GM04504 (cell line): ENCODE measurements at places on chromosomes 2 and 18.

DNA sequence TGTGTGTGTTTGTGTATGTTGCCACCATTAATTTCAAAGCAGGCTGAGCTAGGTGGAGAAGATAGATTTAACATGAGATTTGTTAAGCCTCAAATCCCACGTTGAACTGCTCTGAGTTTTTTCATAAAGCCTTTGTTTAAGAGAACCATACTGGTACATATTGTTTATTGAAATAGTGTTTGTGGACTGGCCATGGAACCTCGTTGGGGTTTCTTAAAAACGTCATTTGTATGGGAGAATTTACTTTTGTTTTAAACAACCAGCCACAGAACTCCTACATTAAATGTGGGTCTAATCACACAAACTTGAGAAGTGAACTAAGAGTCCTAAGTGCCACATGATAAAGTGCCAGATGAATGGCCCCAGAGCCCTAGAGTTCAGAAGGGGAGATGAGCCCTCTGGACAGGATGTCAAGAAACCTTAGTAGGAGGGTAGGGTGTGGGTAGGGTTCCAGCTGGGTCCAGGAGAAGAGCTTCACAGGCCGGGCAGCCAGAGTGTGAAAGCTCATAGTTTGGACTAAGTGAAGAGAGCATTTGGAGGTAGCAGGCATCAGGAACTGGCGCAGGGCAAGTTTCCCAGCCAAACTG lies 120.6 kb upstream of the EML6 start:
- no peak for DNase-seq

DNA sequence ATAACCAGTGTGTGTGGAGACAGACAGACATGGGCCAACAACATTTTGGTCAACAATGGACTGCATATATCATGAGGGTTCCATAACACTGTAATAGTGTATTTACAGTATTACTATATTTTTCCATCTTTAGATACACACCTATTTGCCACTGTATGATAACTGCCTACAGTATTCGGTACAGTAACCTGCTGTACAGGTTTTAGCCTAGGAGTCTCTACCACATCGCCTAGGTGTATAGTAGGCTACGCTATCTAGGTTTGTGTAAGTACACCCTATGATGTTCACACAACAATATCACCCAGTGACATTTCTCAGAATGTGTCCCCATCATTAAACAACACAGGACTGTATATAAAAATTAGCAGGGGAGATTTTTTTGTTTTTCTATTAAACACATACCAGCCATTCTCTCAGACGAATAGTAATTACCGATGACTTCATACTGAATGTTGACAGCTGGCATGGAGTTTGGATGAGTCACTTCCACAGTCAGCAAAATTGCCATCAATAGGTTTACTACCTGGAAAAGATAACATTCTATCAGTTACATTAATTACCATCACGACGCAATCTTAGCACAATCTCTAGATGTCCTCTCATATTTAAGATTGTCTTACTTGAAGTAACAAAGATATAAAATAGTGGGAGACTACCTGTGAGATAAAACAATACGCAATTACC lies 10.8 kb downstream of the LAPTM4A start:
- DNase-seq: no peak

DNA sequence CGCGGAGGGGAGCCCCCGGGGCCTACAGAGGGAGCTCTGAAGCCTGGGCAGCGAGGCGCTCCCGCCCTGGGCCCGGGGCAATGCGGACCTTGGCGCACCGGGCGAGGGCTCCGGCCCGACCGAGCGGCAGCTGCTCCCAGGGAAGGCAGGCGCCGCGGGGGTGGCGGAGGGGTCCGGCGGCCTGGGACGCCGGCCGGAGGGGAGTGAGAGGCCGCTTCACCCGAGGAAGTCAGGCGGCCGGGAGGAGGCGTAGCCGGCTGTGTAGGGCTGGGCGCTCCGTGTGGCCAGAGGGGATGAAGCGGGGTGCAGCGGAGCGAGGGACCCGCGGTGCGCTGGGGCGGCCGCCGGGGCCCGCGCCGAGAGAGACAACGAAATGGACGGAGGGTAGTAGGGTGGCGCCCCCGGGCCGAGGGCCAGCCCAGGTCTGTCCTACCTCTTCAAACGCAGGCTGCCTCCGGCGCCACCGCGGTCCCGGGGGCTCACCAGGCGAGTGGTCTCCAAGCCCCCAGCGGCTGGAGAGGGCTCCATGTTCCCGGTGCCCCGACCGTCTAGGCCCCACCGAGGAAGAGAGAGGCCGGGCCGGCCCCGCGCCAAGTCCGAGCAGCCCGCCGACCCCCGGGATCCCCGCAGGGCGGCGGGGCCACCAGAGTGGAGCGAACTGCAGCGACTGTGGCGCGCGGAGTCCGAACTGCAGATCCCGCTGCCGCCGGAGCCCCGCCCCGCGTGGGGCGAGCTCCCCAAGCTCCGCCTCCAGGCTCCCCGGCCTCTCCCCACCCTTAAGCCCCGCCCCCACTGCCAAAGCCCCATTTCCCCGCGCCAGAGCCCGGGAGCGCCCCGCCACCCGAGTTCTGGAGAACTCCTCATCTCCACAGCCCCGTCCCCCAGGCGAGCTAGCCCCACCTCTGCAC lies at the start of gene SLC30A3:
TSS of gene SLC30A3 (minus strand) at position 669 of the 908 bp plus-strand sequence. CDS start at position 528, 141 bp downstream.
- DNase-seq: no peak

DNA sequence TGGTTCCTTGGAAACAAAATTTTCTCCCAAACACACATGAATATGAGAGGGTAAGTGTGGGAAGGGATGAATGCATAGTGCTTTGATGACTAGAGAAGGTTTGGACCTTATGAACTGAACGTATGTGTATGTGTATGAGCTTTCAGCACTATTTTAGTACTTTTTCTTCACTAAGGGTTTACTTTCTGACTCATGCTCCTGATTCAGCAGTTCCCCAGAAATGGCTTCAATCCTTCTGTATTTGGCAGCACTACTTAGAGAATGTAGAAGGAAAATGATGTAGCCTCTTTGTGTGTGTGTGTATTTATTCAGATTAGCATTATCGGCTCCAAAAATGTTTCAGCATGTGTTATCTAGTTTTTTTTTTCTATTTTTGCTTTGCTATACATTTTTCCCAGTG lies 22.2 kb downstream of the KCNJ3 start:
- no peak for DNase-seq

- no peak for DNase-seq
These were observed 108.2 kb downstream of the RHBDD1 start for GRCh38 chr2:226943862-226944620.
